ENCODE measurements at places on chromosomes 1 and 21.

DNA sequence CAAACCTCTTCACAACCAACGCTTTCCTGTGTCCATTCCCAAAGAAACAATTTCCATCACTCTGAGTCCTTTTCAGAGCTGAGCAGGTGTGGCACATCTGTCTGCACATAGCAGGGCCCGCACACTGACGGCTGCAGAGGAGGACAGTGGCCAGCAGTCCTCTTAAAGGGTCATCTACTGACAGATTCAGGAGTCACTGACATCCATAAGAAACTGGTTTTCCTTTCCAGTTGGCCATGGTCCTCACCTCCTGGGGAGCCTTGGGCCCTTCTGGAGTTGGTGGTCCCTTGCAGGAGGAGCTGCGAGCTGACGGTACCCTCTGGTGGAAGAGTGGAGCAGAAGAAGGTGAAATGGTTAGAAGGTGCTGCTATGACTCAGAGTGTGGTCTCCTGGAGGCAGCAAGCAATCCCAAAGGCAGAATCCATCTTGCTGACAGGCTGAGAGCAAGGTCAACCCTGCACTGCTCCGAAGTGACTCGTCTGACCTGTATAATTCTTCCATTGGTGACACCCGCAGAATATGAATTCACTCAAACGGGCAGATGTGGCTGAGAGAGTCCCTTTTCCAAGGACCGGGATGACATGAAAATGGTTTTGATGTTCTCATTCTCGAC, 278.5 kb upstream of the C1orf174 start:
- no peak for DNase-seq

DNA sequence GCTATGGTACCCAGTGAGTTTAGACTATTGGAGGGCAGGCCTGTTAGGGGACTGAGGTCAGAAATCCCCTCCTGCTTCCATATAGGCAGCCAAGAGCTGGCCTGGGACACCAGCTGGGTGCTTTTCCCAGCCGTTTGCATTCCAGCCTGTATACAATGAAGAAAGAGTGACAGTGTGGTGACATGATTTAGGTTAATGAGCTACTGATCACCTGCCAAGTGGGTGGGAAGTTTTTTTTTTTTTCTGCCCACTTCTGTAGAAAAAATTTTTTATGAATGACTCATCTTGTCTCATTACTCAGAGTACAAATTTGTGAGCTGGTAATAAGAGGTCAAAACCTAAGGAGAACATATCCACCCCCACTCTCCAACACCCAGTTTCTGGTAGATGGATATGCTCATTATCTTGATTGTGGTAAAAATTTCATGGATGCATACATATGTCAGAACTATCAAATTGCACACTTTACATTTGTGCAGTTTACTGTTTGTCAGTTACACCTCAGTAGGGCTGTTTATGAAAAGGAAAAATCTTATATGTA, 16.4 kb upstream of the CGN start:
- DNase-seq: peak; percentile 68

GRCh38 chr1:207414606-207415108, 39.5 kb upstream of the CR2 start:
- no peak for DNase-seq

GRCh38 chr1:32764826-32765569, 52.2 kb downstream of the YARS1 start:
- no peak for DNase-seq

GRCh38 chr1:170672316-170672715, 8.4 kb downstream of the PRRX1 start:
- DNase-seq: peak; percentile 28

GRCh38 chr1:72197786-72198185, 84.6 kb downstream of the NEGR1 start:
- peak; percentile 50 for DNase-seq

DNA sequence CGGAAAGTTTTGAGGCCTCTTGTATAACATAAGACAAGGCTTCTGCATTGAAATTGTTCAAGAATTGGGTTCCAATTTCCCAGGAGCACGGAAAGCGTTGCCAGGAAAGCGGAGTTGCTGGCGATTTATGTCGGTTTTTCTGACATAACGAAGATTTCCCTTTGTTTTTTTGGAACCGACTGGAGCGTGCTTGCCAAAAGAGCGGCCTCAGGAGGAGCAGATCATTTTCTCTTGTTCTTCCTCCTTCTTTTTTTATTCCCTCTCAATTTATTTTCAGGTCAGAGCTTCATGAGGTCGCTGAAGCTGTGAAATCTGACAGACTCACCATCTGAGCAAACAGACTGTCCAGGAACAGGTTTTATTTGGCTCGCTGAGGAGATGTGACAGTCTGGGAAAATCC, 275.5 kb downstream of the CAMTA1 start:
- no peak for DNase-seq

DNA sequence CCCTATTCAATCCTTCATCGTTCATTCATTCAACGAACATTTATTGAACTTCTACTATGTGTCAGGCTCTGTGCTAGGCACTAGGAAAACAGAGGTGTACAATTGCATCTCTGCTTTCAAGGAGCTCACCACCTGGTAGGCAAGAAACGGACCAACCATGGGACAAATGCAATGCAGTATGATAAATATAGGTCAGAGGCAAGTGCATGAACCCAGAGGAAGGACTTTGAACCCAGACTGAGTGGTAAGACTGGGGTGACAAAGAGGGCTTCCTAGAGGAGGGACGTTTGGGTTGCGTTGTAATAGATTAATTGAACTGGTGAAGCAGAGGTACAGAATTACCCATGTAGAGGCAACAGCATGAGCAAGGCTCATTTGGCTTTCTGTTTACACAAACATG, 16.4 kb downstream of the CD2 start:
- no peak for DNase-seq

DNA sequence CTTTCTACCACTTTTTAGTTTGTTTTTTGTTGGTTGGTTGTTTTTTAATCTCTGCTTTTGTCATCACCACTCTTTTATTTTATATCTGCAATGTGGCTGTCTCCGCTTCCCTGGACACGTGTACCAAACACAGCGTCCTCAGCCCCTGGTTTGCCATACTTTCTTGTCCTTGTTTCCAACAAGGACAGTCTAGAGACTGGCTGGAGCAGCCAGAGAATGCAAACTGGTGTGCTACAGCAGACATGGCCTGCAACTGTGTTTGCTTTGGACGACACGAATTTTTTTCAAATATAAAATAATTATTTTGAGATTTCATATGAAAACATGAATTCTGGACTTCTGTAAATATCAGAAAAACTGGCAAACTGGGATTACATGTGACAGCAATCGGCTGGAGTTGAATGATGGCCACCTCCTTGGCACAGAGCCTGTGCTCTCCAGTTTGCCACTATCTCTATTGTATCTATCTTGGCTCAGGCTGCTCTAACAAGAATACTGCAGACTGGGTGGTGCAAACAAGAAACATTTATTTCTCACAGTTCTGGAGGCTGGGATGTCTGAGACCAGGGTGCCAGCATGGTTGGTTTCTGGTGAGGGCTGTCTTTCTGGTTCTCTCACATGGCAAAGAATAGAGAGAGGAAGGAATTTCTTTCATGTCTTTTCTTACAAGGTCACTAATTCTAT, 34.6 kb upstream of the POU2F1 start:
- DNase-seq: no peak
